ENCODE measurements at places on chromosomes 5 and 9. TPM values are rescaled to one million over a fixed set of nuclear protein-coding genes. Genes with fewer than 3 reads are reported as not detected.

DNA sequence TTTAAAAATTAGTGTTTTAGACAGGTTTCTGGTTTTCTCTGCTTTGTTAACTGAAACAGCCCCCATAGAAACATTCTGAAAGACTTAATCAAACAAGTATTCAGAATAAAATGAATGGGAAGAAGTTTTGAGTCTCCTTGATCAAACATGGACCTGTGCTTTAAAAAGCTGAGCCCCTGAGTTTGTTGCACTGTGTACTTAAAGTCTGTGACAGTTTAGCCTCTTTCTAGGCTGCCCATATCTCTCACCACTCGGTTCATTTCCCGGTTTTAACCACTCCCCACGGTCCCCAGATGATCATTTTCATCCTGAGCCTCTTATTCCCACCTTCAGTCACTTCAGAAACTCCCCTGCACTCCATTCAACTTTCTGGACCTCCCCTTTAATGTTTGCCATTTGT lies 215.9 kb upstream of the DMRT1 start:
- no peak for DNase-seq

GRCh38 chr5:157509093-157509492 lies 49.1 kb downstream of the NIPAL4 start:
- DNase-seq, result no peak

DNA sequence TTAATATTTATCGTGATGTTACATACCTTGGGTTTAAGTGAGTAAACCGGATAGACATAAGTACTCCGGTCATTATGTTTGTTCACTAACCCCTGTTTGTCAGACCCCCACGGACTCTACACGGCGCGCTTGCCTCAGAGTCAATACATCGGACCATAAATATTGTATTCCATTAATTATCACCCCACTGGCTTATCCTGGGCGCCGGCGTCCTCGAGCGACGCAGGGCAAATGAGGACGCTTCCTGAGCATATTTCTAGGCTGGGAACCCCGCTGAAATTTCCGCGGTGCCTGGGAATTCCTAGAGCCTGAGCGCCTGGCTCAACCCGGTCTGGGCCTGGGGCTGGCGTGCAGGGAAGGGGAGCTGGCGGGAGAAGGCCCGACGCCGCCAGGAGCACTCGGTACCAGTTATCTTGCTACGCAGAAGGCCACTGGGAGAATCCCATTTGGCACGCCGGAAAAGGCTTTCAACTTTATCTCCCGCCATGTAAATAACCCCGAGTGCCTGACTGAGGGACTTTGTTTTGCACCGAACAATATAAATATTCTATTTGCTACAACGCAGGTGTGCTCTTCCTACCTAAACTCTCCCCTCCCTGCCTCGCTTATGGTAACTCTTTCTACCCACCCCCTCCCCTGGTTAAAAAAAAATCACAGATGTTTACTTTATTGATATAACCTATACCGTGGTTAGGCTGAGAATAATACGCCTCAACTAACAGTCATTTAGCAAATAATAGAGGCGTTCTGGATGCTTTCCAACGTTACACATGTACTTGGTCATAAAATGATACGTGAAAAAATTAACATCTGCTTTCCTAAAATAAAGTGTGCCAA lies 19.4 kb downstream of the NR2F1 start:
- DNase-seq, result no peak

- no peak for DNase-seq
These were observed 32.7 kb downstream of the PRRT1B start for GRCh38 chr9:131578021-131578420.

GRCh38 chr5:38258042-38258318 lies 379 bp upstream of the EGFLAM start:
- DNase-seq, result no peak

DNA sequence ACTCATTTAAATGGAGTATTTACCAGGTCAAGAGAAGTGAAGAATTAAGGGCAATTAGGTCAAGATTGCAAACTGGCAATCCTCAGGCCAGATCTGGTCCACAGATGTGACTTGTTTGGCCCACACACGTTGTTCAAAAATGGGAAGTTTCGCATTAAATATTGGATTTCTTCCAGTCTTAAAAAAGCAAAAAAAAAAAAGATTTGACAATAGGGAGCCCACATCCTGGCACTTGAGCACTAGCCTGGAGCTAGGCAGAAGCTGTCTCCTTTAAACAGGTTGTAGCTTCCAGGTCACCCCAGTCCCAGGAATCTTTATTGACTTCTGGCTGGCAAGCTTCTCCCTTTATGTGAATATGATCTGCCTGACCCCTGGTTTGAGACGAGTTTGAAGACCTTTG lies 520.4 kb downstream of the RAB3C start:
- no peak for DNase-seq

DNA sequence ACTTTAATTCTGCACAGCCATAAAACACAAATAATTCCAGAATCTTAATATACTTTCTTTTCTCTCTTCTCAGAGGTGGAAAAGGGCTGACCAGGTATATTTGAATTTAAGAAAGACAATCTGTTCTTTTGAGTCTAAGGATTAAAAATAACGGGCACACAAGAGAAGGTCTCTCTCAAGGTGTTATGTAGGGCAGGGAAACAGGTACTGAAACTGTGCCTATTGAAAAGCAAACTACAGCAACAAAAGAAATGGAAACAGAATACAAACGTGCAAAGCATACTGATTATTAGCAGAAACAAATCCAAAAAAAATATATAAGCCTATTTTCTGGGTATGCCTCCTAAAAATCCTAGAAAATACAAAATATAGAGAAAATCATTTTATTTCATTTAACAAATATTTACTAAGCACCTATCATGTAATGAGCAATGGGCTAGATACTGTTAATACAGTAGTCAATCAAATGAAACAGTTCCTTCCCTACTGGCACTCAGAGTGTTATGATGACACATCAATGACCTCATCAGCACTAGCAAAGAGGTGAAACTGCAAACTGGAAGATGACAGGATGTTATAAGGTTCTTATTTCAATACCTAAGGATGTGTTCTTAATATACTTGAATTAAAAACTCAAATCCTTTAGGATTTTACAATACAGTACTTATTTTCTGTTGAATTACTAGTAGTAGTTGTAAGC lies 87.7 kb downstream of the AUH start:
- DNase-seq, result no peak

DNA sequence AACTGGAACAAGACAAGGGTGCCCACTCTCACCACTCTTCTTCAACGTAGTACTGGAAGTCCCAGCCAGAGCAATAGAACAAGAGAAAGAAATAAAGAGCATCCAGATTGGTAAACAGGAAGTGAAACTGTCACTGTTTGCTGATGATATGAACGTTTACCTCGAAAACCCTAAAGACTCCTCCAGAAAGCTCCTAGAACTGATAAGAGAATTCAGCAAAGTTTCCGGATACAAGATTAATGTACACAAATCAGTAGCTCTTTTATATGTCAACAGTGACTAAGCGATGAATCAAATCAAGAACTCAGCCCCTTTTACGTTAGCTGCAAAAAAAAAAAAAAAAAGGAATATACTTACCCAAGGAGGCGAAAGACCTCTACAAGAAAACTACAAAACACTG lies 306.6 kb downstream of the PLK2 start:
- no peak for DNase-seq

The TICAM2 gene
- 5.8 TPM for polyA plus RNA-seq

The ANKRD34B gene
- polyA plus RNA-seq, result 0.20 TPM

The CCDC183 gene
- 1.2 TPM for polyA plus RNA-seq

GRCh38 chr5:121019734-121020133 lies 555.6 kb downstream of the PRR16 start:
- no peak for DNase-seq

GRCh38 chr5:139985733-139986132 lies 57.4 kb downstream of the NRG2 start:
- no peak for DNase-seq

DNA sequence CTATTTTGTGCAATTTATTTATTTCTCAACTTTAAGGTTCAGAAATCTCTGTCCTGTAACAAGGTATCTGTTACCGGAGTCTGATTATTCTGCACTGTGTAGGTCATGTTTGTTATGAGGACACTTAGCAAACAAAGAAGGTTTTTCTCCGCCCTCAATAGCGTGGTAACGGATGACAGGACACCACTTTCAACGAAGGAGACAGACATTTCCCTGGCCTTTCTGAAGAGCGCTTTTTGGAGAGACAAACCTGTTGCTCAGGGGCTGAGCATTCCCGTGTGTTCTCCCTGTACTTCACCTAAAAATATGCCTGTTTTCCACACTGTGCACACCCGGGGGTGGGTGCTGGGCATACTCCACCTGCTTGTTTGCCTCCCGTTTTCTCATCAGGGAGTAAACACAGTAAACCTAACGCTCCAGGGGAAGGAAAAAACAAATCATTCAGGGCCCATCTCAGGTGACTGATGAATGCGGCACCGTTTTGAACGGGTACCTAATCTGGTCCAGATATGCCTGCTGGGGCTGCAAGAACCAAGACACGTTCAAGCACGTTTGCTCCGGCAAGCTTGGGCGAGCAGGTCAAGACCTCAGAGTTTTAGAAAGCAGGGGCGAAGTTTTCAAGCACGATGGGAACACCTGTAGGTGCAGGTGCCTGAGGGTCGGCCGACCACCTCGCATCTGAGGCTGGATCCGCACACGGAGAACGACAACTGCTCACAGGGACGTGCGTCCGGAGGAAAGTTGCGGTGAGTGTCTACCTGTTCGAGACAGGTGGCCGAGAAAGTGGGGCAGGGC lies 859 bp downstream of the RETREG1 start:
- no peak for DNase-seq

- no peak for DNase-seq
These were observed 21.2 kb downstream of the TRIM14 start for GRCh38 chr9:98097836-98098235.

DNA sequence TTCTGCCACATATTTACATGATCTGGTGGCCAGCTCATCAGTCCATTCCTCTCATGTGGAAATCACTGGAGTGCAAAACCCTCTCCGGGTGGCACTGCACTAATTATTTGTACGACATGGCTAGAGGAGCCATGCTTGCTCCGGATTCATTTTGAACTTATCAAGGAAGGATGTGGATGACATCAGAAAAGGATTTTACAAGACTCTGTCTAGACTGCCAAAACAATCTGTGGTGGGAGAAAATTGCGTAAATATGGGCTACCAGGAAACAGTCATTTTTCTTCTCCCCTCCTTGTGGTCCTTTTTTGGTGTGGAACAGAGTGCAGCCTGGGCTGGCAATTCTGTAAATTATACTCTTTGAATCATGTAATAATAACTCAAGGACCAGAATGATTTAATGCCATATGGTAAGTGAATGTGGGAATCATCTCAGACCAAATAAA lies 123.4 kb upstream of the IFNE start:
- no peak for DNase-seq

Measured in muscle of back (tissue), 13 donors.